ENCODE measurements at places on chromosomes 5 and 9. TPM values are rescaled to one million over a fixed set of nuclear protein-coding genes. Genes with fewer than 3 reads are reported as not detected.

- no peak for ATAC-seq
Observed at GRCh38 chr5:173475780-173476179, 140.7 kb downstream of the BOD1 start.

DNA sequence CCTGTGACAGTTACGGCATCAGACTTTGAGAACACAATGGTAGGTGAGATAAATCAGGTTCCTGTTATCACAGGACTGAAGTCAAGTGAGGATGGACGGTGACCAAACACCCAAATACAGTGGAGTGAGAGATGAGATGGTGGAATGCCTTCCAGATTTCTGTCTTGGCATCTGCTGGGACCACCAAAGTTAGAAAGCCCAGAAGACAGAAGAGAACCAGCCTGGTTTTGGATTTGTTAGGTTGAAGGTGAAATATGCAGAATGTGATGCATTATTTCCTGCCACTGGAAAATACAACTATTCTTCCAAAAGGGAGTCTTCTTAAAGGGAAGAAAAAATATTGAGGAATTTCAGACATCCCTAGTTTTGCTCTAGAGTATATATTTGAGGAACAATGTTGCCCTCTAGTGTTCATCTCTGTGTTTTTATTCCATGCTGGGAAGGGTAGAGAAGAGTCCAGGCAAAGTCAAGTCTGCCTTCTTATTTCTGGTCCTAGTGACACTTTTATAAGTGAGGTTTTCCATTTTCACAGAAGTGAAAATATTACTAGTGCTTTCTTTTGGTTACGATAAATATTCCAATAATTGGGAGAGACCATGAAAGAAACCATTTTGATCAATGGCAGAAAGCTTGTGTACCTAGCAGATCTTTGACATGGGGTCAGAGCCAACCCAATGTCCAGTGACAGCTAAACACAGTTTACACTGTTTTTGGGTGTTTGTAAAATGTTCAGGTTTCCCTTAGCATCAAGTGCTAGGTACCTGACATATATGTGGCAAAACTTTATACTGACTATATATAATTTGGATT is 142.3 kb upstream of the ANKH start:
- ATAC-seq, result peak; percentile 79

DNA sequence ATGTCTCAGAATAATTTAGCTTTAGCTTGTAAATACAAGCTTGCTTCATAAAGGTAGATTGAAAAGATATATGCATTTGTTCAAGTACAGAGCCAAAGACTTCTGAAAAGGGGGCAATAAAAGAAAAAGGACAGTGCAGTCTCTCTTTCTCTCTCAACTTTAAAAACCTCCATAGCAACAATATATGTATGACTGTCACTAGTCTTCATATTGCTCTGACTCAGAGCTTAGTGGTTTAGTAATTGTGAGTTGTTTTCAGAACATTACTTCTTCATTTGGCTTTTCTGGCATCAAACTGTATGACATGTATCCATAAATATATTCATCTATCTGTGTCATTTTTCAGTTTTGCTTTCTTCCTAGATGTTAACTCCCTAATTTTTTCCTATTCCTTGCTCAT is 194.6 kb upstream of the KIF2A start:
- no peak for ATAC-seq

DNA sequence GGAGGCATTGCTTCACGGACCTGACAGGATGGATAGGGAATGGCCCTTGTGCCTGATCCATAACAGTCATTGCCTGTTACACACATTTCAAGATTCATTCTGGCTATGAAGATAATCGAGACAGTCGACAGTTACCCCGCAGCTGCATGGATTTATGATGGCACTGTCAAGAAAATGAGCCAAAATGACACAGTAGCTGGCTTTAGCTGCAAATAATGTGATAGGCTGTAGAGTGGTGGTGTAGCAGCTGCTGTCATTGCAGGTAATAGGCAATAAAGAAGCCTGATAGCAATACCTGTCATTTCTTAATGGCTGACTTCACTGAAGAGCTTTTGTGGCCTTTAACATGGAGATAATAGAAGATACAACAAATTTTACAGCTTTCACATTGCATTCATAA is 1085.2 kb upstream of the ARRDC3 start:
- ATAC-seq, result no peak

GRCh38 chr5:80835128-80835527 is 125.0 kb upstream of the RASGRF2 start:
- ATAC-seq, result no peak

DNA sequence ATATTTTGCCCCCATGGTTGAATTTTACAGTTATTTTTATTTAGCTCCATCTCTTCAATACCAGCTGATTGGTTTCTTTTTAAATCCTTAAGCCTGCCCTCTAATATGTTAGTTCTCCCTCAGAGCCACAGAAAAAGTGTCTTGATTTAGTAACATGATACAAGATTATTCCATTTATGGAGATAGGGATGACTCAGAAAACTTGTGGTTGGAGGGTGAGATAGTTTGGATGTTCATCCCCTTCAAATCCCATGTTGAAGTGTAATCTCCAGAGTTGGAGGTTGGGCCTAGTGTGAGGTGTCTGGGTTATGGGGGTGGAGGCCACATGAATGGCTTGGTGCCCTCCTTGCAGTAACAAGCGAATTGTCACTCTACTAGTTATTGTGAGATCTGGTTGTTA is 115.7 kb downstream of the FBXO38 start:
- no peak for ATAC-seq

GRCh38 chr9:17859228-17859627 is 280.4 kb downstream of the SH3GL2 start:
- ATAC-seq, result no peak

- ATAC-seq, result no peak
Observed at GRCh38 chr5:123094919-123095797, 6.1 kb downstream of the PRDM6 start.

GRCh38 chr5:61030163-61030482 is 85.1 kb downstream of the NDUFAF2 start:
- no peak for ATAC-seq

DNA sequence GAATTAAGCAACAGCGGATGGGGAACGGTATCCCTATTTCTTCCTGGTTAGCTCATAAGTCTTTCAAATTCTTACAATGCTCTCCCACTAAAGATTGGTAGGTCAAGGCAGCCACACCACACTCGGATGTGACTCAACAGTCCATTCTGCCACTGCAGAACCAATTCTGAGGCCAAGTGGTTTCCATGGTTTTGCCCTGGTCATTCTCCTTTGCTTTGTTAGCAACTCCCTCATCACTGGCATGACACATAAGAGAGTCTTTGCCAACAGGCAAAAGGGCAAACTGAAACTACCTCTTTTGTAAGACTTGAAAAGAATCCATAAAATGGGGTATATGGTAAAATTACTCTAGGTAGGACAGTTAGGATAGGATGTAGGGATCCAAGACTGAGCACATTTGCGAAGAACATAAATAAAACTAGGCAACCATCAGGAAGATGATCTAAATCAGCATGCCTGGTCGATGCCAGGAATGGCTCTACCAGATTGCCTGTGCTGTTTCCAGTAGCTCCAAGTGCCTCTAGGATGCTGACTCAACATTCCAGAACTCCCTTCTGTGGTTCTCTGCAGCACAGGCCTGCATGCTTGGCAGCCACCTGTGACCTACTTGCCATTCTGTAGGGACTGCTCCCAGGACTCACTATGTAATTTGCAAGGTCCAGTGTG is 105.4 kb downstream of the DCP2 start:
- ATAC-seq, result no peak

DNA sequence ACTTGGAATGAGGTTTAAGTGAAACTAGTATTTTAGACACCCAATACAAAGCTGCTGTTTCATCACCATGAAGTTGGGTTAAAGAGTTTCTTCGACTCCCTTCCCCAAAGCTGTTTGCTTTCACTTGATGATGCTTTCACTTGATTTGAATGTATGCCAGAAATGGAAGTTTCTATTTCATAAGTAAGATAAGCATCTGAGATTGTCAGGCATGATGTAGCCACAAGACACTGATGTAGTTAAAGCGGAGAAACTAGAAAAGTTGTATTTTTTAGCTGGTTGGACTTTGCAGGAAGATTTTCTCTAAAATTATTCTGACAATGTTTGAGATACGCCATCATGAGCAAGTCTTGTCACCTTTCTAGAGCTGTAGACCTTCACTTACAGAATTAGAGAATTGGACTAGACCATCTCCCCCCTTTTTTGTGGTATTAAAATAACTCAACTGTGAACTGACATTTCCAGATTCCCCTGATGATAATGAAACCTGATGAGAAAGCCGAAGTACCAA is 20.0 kb downstream of the MOCS2 start:
- ATAC-seq, result no peak

GRCh38 chr9:131624636-131625507 is 79.5 kb downstream of the PRRT1B start:
- ATAC-seq, result no peak

DNA sequence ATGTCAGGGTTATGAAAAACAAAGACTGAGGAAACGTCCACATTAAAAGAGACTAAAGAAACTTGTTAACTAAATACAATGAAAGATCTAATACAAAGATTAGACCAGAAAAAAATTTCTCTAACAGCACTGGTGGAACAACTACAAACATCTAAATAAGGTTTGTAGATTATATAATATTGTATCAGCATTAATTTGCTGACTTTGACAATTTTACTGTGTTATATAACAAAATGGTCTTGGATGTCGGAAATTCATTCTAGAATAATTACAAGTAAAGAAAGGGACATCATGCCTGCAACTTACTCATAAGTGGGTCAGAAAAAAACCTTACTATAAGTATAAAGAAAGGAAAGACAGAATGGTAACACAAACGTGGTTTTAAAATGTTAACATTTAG is 50.1 kb downstream of the PJA2 start:
- ATAC-seq, result no peak

DNA sequence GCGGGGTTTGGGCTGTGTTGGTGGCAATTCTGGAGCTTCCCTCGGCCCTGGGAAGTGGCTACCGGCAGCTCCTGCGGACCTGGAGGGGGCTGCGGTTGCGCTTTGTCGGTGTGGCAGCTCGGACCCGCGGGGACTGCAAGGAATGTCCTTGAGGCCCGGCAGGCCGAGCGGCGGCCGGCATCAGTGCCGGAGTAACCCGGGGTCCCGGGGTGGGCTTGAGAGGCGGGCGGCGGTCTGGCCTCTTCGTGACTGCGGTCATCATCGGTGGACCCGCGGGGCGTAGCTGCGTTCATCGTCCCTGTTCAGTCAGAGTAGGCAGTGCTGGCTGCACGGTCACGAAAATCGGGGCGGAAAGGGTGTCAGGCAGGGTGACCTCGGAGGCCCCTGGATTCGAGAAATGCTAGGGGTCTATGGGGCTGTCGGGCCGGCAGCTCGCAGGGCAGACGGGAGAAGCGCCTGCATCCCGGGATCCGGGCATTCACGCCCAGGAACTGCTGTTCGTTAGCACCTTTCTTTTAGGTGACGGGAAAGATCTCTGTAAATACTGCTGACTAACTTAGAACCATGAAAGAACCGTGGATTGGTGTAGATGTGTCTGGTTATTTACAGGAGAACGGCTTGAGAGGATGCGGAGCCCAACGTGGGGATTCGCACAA is 474 bp downstream of the HMGCR start:
- no peak for ATAC-seq

- ATAC-seq, result no peak
Observed at GRCh38 chr5:132854301-132854700, 12.0 kb downstream of the GDF9 start.

GRCh38 chr5:31827867-31828266 is 188.9 kb downstream of the PDZD2 start:
- ATAC-seq, result no peak

GRCh38 chr5:172545291-172545801 is 91.0 kb upstream of the SH3PXD2B start:
- ATAC-seq, result no peak

- ATAC-seq, result no peak
Observed at GRCh38 chr9:114850871-114851270, 45.0 kb upstream of the TNFSF15 start.

DNA sequence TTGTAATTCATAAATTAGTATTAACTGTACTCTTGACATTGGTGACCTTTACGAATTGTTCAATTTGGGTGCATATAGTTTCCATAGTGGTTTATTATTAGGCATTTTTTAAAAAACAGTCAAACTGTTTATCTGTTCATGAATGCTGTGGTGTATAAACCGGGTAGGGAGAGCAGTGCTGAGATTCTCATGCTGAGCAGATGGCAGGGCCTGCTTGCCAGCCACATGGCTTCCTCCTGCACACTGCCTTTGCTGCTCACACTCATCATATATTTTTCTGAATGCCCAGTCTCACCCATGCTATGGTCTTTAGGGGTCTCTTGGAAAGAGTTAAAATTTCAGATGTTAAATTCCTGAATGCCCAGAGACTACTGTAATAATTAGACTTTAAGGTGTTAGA is 40.8 kb downstream of the NNT start:
- ATAC-seq, result no peak

DNA sequence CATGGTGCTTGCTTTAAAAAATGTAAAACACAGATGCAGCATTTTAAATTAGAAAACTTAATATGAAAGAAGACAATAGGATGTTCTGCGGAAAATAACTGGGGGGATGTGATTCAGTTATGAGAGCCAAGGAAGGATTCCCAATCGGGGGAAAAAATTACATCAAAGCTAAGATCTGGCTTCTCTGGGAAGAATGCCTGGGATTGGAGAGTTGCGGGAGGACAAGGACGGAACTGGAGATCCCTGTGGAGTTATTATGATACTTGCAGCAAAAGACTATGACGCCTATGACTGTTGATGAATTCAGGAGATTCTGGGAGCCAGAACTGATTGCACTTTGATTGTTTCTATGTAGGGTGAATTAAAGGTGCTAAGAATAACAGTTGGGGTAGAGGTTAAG is 24.6 kb downstream of the MTX3 start:
- no peak for ATAC-seq

DNA sequence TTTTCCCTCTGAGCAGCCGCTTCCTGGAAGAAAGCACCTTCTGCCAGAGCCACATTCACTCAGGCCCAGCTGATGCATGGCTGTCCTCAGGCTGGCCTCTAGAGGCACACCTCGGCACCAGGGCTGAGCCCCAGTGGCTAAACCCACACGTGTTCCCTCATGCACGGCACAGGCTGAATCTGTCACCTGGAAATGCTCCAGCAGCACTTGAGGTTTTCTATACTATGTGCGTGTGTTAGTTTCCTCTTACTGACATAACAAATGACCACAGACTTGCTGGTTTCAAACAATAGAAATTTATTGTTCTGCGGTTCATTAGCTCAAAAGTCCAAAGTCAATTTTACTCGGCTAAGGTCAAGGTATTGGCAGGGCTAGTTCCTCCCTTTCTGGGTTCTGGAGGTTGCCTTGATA is 141.4 kb downstream of the LRRC70 start:
- ATAC-seq, result peak; percentile 97

- peak; percentile 95 for ATAC-seq
Observed at GRCh38 chr9:125513668-125514413, 193.2 kb downstream of the MAPKAP1 start.

GRCh38 chr5:77310494-77311213 is 100.2 kb downstream of the PDE8B start:
- ATAC-seq, result no peak

The PCDHA2 gene
- total RNA-seq, result 0.04 TPM

The PCDHGA7 gene
- total RNA-seq, result 1.6 TPM

The LMAN2 gene
- 162 TPM for total RNA-seq

The PCDHGB6 gene
- total RNA-seq, result 3.0 TPM

The ANKH gene
- total RNA-seq, result 25.5 TPM

The SLC45A2 gene
- not detected for total RNA-seq

The PCDHGB3 gene
- total RNA-seq, result 0.76 TPM

The FREM1 gene
- total RNA-seq, result 0.20 TPM

The TOR1B gene
- 11.7 TPM for total RNA-seq

The ODF2 gene
- 14.5 TPM for total RNA-seq

The SPATA31A5 gene
- not detected for total RNA-seq

The SLC36A3 gene
- not detected for total RNA-seq

The CYLC2 gene
- total RNA-seq, result not detected

The ZNF883 gene
- 1.0 TPM for total RNA-seq

The HINT1 gene
- total RNA-seq, result 181 TPM

The C5orf58 gene
- total RNA-seq, result not detected

The CDKN2B gene
- 75.6 TPM for total RNA-seq

The LCN9 gene
- not detected for total RNA-seq

The BTNL3 gene
- not detected for total RNA-seq
